ENCODE measurements at places on chromosomes 3 and 15.

GRCh38 chr15:95946241-95946640, 384.3 kb upstream of the NR2F2 start:
- no peak for DNase-seq

DNA sequence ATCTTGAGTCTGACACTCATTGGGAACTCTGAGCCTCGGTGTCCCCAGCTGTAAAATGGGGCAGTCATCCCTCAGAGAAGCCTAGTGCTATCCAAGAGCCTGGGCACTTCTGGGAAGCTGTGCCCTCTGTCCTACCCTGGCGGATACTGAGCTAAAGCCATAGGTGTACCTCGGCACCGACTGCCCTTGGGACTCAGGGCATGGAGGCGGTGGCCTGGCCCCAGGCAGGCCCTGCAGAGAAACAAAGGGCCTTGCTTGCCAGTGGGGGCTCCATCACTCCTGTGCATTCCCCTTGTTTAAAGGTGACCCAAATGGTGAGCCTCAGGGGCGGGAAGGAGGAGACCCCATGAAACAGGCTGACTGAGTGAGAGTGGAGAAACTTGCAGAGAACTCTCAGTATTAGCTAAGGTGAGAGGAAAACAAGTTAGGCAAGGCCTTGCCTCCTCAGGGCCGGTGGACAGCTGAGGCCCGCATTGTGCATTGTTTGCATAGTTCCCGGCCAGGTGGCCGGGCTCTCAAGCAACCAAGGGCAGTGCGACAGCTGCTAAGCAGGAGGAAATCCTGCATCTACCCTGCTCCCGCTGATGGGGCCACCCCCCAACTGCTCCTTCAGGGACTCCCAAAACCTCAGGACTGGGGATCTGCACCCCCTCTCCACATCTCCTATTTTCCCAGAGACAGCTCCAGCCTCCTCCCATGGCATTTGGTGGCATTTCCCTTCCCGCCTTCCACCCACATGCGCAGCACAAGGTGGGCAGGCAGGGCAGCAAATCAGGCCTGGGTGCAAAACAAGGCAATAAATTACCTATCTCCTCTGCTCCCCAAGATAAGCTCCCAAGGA, 4.3 kb downstream of the PFKFB4 start:
- no peak for DNase-seq

- no peak for DNase-seq
These were observed 1520.6 kb upstream of the CADM2 start for GRCh38 chr3:83438188-83438587.

DNA sequence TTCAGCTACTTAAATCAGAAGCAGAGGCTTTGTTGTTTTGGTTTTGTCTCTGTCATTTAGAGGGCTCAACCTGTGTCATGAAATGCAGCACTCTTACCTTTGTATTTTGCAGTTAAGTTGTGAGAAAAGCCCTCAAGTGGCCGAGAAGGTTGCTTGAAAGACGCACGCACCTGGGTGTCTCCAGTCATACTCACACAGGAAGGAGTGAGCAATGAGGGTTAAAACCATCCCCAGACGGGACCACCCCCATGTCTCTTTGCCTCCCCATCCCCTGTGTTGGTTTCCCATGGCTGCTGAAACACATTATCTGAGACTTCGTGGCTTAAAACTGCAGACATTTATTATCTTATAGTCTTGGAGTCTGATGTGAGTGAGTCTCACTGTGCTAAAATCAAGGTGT, 376.1 kb upstream of the CFAP20DC start:
- DNase-seq, result no peak

DNA sequence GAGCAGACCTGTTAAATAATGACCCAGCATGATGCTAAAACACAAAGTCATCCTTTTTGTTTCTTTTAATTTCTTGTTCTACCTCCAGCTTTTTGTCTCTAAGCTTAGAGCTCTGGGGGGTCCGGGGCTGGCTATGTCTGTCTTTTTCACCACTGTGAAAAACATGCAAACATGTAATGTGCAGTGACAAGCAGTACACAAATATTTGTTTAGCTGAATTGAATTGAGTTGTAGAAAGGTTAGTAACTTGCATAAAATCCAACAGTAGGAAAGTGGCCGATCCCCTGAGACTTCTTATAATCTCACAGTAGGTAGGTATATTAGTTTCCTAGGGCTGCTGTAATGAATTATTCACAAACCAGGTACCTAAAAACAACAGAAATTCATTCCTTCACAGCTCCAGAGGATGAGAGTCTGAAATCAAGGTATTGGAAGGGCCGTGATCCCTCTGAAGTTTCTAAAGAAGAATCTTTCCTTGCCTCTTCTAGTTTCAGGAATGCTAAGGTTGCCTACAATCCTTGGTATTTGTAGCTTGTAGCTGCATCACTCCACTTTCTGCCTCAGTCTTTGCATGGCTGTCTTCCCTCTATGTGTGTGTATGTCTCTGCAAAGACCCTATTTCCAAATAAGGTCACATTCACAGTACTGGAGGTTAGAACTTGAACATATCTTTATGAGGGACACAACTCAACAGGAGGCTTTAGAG, 32.7 kb downstream of the ARL14 start:
- DNase-seq, result no peak

GRCh38 chr3:169661361-169662131, 2.0 kb downstream of the MECOM start:
- DNase-seq, result no peak

DNA sequence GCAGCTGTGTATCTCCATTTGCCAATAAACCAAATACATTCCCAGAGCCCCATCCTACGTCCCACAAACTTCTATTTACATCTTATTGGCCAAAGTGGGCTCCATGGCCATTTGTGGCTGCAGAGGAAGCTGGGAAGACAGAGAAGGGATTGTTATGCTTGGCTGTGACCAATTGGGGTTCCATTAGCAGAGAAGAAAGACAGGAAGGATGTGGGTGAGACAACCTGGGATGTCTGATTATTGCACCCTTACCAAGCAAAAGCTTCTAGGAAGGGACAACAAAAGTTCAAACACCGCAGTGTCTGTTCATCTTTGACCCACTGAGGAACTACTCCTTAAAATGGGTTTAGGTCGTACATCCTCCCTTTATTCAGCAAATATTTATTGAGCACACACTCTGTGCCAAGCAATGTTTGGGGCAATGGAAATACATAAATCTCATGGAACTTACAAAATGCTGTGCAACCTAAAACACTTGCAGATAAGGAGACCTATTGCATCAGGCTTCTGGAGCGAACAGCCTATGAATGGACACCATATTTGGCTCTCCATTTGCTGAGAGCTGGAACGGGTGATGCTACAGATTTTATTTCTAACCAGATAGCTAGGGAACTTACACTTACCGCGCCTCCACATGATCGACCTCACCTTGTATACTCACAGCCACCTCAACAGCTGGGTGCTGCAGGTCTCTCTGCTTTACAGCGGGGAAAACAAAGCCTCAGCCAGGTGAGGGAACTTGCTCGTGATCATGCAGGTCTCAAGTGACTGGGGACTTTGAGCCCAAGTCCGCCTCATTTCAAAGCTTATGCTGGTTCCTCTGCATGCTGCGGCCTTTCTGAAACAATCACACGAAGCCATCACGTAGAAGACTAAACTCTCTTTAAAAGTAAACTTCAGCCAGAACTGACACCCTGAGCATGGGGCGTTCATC, 21.4 kb upstream of the NR2E3 start:
- no peak for DNase-seq

DNA sequence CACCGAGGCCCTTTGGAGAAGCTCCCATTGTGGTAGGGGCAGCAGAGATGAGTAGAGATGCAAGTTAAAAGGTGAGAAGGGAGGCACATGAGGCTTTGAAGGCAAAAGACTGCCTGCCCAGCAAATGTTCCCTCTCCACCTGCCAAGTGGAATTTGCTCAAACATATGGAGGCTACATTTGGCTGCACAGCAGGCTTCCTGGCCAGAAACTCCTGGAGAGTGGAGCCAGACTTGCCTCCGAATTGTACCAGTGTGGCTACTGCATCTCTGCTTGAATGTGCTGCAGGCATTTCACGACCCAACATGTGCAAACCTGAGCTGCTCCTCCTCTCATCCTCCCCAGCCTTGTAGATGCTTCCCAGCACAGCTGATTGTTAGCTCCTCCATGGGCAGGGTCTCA, 229.2 kb downstream of the ZNF621 start:
- DNase-seq, result no peak

DNA sequence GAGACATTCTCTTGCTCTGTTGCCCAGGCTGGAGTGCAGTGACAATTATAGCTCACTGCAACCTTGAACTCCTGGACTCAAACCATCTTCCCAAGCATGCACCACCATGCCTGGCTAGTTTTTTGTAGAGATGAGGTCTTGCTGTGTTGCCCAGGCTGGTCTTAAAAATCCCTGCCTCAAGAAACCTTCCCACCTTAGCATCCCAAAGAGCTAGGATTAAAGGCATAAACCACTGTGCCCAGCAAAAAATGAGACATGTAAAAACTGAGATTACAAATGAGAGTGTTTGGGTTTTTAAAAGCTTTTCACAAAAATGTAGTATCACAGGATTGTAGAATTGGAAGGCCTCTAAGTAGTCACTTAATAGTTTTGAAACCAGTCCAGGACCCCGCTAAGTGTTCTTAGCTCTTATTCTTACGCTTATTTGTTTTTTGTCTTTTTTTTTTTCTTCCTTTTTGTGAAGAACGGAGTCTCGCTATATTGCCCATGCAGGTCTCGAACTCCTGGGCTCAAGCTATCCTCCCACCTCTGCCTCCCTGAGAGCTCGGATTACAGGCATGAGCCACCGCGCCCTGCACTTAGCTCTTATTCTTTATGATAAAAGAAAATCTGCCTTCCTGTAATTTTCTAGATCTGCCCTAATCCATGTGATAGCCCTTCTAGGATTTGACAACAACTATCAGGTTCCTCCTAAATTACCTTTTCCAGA, 31.5 kb downstream of the KLHL18 start:
- no peak for DNase-seq

DNA sequence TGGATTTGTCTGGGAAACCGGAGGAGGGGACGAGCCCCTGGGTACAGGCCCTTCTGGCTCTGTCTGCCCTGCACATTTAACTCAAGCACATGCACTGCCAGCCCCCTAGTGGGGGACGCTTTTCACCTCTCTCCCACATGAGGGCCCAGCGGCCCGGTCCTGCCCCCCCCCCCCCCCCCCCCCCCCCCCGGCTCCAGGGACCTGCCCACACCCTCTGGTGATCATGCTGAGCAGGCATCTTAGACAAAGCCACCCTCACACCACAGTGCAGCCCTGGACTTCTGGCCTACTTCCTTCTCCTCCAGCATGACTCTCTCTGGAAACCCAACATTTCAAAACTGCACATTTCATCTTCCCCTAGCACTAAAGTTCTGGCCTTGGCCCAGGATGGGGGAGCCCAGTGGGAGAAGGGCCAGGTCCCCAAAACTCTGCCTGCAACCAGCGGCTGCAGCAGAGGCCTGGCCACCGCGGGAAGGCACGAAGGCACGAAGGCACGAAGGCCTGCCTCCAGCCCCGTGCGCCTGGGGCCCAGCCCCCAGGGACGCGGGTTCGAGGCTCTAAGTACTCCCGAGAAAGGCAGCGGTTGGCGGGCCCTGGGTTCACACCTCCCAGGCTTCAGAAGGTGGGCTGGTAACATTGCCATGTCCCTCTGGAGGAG, 14.1 kb downstream of the KLF15 start:
- peak; percentile 55 for DNase-seq

DNA sequence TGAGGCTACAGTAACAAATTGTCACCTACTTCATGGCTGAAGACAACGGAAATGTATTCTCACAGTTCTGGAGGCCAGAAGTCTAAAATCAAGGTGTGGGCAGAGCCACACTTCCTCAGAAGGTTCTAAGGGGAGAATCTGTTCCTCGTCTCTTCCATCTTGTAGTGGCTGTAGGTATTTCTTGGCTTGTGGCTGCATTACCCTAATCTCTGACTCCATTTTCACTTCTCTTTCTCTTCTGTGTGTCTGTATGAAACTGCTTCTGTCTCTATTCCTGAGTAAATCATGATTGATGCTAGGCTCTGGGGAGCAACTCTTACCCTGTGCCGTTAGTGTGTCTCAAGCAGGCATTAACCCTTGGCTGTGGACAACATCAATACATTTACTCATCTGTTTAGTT, 164.7 kb downstream of the SQOR start:
- no peak for DNase-seq
